ENCODE measurements at places on chromosomes 3 and 15. TPM values are rescaled to one million over a fixed set of nuclear protein-coding genes. Genes with fewer than 3 reads are reported as not detected.

The FETUB gene
- polyA plus RNA-seq: 0.28 TPM

The AHSG gene
- polyA plus RNA-seq: 0.62 TPM

The CCR8 gene
- not detected for polyA plus RNA-seq

The EPHB1 gene
- polyA plus RNA-seq: 5.9 TPM

The PLA2G4D gene
- polyA plus RNA-seq: 0.07 TPM

The MITF gene
- 40.7 TPM for polyA plus RNA-seq

The NANOGP8 gene
- polyA plus RNA-seq: 0.76 TPM

The AADACL2 gene
- polyA plus RNA-seq: not detected

The MTHFS gene
- polyA plus RNA-seq: 34.9 TPM

The DUOX1 gene
- 7.8 TPM for polyA plus RNA-seq

The PRSS50 gene
- polyA plus RNA-seq: 3.2 TPM

The COLQ gene
- 10.1 TPM for polyA plus RNA-seq

The CYP8B1 gene
- 1.3 TPM for polyA plus RNA-seq

The DAZL gene
- not detected for polyA plus RNA-seq

The FAM162A gene
- polyA plus RNA-seq: 62.2 TPM

The NDN gene
- polyA plus RNA-seq: 70.3 TPM

The BCL2A1 gene
- not detected for polyA plus RNA-seq

The PPP2R3A gene
- 25.0 TPM for polyA plus RNA-seq

The CPN2 gene
- polyA plus RNA-seq: 0.80 TPM

The GOLGA6D gene
- polyA plus RNA-seq: 0.57 TPM

The PTPN9 gene
- 45.5 TPM for polyA plus RNA-seq

The C2CD4B gene
- polyA plus RNA-seq: 0.28 TPM

The SHF gene
- polyA plus RNA-seq: 15.6 TPM

The FBXL22 gene
- 1.7 TPM for polyA plus RNA-seq

The SLC22A13 gene
- 4.4 TPM for polyA plus RNA-seq

The SUSD5 gene
- polyA plus RNA-seq: 4.5 TPM

The USP13 gene
- 19.0 TPM for polyA plus RNA-seq

The SV2B gene
- polyA plus RNA-seq: 0.67 TPM

The RPP14 gene
- polyA plus RNA-seq: 27.4 TPM

The MUC20 gene
- polyA plus RNA-seq: 32.5 TPM
